CD4-positive, CD25-positive, alpha-beta regulatory T cell (primary cell): ENCODE measurements at places on chromosomes 5 and 9. TPM values are rescaled to one million over a fixed set of nuclear protein-coding genes. Genes with fewer than 3 reads are reported as not detected.

DNA sequence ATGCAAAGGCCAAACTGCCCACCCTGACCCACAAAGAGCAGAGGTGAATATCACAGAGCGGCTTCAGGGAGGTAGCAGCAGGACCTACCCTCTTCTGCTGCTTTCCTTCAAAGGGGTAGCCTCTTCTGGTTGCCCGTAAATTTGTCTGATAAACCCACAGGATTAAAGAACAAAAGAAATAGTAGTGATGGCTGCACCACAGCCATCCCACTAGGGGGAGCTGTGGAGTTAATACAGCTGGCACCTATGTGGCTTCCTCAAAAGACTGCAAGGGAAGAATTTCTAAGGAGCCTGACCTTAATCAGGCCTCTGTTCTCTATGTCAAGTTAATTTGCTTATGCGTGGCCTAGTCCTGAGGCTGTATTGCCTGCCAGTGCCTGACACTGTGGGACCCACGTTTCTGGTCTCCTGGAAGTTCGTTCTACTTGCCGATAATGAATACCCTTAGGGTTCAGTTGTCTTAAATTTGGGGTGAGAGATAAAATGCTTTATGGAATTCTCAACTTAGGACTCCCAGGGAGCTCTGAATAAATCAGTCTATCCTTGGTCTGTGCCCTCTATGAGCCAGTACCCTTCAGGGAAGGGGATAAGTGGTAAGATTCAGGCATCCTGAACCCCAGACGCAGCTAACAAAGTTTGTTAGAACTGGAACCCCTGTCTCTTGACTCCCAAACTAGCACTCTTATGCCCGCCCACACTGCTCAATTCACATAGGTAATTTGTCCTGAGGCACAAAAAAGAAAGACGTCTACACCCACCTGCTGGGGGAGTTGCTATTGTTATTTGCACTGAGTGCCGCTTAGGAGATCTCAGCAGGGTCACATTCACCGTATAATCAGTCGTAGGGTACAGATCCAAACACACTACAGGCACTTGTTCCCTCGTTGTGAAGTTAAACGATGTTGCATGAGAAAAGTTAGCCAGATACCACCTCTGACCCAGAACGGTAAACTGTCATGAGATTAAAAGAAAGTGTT is 77.1 kb downstream of the SUSD1 start:
- peak; percentile 56 for DNase-seq

- no peak for DNase-seq
These were observed 576.9 kb downstream of the EBF1 start for GRCh38 chr5:158522776-158523175.

GRCh38 chr5:83780699-83781350 is 60.2 kb upstream of the HAPLN1 start:
- DNase-seq: no peak

- DNase-seq: no peak
These were observed 127.4 kb downstream of the PTTG1 start for GRCh38 chr5:160548949-160549645.

Gene PCDHGA1
- total RNA-seq: 0.10 TPM
